ENCODE measurements at places on chromosomes 6 and 20.

DNA sequence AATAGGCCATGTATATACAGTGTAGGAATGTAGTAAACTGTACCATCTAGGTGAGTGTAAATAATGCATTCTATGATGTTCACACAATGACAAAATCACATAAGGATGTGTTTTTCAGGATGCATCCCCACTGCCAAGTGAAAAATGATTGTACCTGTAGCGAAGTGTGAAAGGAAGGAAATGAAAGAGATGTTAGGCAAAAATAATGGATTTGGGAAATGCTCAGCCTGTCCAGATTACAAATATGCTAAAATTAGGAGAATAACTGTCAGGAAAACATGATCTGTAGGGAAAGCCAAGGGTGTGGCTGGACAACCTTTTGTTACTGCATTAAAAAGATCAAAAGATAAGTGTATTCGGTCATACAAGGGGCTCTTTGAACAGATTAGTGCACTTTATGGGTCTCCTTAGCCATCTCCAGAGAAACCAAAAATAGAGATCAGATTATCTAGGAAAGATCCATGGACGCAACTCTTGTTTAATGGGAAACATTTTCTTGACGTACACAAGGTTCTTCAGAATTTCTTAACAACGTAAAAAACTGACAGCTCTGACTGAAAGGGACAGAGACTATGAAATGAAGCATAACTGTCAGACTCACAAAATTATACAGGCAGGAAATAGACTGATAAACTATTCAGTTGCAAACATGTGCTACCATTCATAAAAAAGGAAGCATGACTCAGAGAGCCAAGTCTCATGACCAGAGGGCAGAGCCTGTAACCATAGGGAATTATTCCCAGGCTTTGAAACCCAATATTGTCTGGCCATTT, 253.6 kb upstream of the RAB32 start:
- peak; percentile 88 for DNase-seq

GRCh38 chr6:152977556-152977955, 5.3 kb downstream of the FBXO5 start:
- DNase-seq, result no peak

DNA sequence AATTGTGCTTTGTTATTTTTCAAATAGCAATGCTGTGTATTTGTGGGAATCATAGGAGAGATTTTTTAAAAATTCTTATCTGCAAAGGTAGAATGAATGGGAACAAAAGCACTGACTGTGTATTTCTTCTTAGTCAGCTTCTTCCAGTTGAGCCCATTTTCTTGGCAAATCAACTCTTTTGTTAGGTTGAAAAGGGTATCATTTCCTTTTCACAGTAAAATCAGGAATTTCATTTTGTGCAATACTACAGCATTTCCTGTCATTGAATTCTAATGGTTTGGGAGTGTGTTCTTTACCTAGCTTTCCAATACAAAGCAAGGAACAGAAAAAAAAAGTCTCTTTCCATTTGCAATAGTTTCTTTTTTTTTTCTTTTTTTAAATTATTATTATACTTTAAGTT, 19.0 kb upstream of the EXOC2 start:
- no peak for DNase-seq

DNA sequence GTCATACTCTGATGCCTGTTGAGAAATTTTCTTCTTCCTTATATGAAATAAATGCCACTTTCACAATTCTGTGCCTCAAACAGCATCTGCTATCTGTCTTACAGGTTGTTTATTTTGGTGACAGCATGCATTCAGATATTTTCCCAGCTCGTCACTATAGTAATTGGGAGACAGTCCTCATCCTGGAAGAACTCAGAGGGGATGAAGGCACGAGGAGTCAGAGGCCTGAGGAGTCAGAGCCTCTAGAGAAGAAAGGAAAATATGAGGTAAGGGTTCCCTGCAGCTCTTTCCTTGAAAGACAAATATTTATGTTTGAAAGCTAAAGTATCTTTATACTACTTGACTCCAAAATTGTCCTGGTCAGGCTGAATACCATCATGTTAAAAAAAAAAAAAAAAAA, 15.8 kb downstream of the TSPYL4 start:
- DNase-seq, result no peak

- DNase-seq, result no peak
Observed at GRCh38 chr20:401682-402495, 6.2 kb upstream of the RBCK1 start.

- no peak for DNase-seq
Observed at GRCh38 chr6:78916411-78916810, 49.1 kb downstream of the IRAK1BP1 start.

DNA sequence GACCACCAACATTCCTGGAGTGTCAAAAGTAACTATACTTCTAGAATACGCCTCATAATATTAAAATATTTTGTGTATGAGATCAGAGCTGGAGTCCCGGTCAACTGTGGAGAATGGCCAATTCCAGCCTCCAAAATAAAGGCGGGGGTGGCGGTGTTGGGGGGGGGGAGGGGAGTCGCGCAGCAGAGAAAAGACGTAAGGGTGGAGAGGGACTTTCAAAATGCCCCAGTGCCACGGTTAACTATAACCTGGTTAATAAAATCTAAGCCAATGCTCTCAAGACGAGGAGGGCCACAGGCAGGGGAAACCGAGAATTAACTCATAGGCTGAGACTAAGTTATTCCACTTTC, 1.3 kb downstream of the NUP153 start:
- DNase-seq, result peak; percentile 31

GRCh38 chr6:40482532-40482931, 104.6 kb downstream of the LRFN2 start:
- DNase-seq, result no peak

DNA sequence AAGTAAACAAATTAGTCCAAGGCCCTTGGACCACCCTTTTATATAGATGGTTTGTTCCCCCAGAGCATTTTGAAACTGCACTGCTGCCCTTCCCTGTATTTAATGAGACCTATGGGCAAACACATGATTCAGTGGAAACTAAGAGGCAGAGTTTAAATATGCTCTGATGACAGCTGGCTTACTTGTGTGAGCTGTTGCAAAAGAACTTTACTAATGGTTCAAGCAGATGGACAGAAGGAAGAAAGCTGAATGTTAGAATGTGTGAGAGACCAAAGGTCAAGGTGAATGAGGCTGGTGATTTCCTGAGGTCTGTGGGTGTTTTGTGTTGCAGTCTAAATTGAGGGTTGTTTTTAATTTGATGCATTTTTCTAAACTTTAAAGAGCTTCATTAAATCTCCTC, 123.0 kb upstream of the CEP162 start:
- no peak for DNase-seq

DNA sequence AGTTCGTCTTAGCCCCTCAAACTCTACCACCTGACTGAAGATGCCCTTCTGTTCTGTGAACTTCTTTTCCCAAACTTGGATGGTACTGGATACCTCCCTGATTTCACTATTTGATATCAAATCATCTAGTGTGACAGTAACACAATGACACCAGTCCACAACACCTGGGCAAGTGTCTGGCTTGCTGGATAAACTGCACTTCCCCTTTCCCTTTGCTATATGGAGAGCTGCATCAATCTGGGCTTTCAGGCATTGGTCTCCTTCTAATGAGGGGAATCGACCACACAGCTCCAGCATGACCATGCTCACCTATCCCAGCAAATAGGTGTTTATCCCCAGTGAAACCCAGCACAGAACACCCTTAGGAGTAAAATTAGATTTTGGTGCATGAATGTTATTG, 3.1 kb downstream of the F13A1 start:
- no peak for DNase-seq

DNA sequence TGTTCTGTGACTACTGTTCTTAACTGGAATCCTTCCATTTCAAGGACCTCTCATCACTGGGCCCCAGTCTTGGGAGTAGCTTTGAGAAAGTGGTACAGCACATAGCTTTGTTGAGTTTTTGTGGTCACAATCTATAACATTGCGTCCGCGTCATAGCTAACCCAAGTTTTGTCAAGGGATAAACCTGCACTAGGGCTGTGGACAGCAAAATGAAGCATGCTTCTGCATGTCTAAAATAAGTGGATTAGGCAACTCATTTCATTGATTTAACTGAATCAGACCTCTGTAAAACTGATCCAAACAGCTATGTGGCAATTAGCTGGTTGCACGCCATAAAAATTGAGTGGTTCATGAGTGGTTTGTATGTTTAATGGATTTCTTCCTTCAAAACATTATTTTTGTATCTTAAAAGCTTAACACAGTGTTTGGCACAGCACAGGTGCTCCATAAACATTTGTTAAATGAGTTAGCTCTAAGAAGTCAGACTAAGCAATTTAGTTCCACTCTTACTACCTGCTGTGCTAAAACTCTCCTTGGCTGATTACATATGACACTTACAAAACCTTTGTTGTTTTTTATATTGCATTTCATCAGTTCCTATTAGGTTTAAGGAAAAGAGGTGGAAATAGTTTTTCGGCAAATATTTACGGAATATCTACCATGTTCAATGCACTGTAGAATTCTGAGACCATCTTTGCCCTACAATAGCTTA, 160.3 kb upstream of the ATXN1 start:
- no peak for DNase-seq

- DNase-seq, result no peak
Observed at GRCh38 chr6:111927321-111927720, 54.1 kb upstream of the FYN start.

GRCh38 chr20:62792940-62793756, 3.1 kb upstream of the MRGBP start:
- DNase-seq, result no peak

- no peak for DNase-seq
Observed at GRCh38 chr20:43534016-43534415, 24.8 kb upstream of the SGK2 start.

DNA sequence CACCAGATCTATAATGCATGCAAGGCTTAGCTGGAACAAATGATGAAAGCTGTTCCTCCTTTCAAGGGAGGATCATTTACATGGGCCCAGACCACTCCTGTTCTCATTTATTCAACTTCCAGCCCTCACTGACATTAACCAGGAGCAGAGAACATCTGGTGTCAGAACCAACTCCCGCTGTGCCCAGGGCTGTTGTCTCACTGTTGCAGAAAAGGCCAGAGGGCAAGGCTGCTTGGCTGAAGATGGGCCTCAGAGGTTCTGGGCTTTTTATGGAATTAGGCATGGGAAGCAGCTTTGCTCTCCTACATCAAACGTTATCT, 164.2 kb downstream of the GMPR start:
- no peak for DNase-seq

- no peak for DNase-seq
Observed at GRCh38 chr20:14992153-14992552, 654.7 kb upstream of the FLRT3 start.

- no peak for DNase-seq
Observed at GRCh38 chr6:157135691-157136090, 187.6 kb downstream of the TMEM242 start.
